ENCODE measurements at places on chromosomes 5 and 9. TPM values are rescaled to one million over a fixed set of nuclear protein-coding genes. Genes with fewer than 3 reads are reported as not detected.

The PCDHAC1 gene
- polyA plus RNA-seq, result 0.09 TPM

- DNase-seq, result no peak
Observed at GRCh38 chr5:59177644-59178043, 594.8 kb downstream of the RAB3C start.

DNA sequence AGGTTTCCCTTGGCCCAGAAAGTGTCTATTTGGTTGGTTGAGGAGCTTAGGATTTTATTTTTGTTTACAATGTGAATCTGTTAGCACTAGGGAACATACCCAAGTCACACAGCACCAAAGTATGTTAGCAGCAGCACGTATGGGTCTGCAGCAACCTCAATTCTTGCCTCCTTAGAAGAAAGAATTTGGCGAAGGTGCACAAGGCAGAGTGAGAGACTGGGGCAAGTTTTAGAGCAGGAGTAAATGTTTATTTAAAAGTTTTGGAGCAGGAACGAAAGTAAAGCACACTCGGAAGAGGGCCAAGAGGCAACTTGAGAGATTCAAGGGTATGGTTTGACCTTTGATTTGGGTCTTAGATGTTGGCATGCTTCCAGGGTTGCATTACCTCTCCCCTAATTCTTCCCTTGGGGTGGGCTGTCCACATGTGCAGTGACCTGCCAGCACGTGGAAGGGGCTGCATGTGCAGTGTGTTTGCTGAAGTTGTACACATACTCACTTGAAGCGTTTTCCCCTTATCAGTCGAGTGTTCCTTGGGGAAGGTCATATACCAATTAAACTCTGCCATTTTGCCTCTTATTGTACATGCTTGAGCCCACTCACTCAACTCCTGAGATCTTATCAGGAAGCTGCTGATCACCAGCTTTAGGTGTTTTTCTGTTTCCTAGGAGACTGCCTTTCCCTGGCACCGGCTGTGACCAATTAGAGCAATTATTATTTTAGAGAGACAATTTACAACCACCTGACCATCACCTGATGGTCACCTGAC, 64.9 kb upstream of the SHC3 start:
- DNase-seq, result no peak

GRCh38 chr5:59756373-59757035, 137.0 kb downstream of the PDE4D start:
- DNase-seq, result no peak

The CD72 gene
- 3.3 TPM for polyA plus RNA-seq

The NIPAL4 gene
- polyA plus RNA-seq, result 1.8 TPM

- DNase-seq, result no peak
Observed at GRCh38 chr9:127806871-127807270, 4.2 kb downstream of the FPGS start.

GRCh38 chr5:136202469-136203205, 9.7 kb upstream of the SMIM32 start:
- DNase-seq, result no peak

The AJM1 gene
- 1.2 TPM for polyA plus RNA-seq

GRCh38 chr5:18393565-18394442, 759.5 kb downstream of the TAF11L14 start:
- peak; percentile 44 for DNase-seq

The RNF38 gene
- polyA plus RNA-seq, result 42.1 TPM

DNA sequence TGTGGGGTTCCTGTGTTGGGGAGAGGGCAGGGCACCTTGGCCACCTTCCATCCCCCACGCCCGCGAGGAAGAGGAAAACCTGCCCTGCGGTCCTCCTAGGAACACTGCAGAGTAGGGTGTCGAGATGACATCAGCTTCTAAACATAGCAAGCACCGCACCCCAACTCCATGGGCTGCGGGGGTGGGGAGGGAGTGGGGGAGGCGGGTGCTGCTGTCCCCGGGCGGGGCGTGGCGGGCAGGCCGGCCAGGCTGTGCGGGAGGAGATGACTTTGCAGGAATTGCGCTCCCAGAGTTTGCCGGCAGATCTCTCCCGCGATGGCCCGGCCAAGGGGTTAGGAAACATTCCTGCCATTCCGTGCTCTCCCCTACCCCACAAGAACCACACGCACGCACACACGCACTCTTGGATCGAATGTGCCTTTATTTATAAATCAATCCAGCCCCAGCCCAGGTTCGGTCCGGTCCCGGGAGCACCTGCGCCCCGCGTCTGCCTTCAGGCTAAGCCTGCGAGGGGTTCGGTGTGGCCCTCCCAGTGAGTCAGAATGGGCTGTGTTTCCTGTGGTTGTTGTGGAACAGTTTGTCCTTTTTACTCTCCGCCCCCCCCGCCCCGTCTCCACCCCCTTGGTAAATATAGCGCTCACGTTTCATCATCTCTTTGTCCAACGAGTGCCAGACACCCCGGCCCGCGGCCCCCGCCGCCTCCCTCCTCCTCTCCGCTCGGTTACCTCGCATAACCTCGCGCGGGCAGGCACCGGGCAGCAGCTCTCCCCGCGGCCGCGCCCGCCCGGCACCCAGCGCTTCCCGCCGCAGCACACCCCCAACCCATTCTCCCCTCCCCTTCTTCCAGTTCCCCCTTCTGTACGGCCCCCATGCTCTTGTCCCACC, 5.3 kb upstream of the KLF9 start:
- DNase-seq, result no peak

DNA sequence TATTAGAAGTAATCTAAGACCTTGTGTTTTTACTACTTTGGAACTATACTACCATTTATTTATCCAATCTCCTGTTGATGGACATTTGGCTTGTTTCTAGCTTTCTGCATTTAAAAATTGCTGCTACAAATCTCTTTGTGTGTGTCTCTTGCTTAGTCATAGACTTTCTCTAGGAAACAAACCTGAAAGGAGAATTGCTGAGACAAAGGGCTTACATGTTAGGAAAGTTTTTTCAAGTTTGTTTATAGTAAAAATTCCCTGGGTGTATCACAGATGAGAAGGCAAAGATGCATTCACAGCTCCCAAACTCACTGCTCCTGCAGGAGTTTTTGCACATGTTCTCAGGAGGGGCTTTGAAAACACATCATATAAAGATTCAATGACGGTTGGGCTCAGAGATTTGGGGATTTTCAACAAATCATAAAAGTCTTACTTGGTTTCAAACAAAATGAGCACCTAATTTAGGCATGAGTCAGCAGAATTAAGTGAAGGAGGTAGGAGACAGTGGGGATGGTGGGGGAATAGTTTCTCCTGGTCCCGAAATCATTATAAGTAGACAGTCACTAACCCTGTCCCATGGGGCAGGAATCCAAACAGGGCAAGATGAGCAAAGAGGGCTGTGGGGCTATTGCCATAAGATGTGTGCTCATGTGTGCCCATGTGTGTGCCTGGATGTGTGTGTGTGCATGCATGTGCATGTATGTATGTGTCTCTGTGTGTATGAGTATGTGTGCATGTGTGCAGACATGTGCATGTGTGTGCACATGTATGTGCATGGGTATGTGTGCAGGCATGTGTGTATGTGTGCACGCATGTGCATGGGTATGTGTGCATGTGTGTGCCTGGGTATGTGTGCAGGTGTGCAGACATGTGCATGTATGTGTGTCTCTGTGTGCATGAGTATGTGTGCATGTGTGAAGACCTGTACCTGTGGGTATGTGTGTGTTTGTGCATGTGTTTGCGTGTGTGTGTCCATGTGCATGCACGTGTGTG, 43.4 kb upstream of the S1PR3 start:
- no peak for DNase-seq

DNA sequence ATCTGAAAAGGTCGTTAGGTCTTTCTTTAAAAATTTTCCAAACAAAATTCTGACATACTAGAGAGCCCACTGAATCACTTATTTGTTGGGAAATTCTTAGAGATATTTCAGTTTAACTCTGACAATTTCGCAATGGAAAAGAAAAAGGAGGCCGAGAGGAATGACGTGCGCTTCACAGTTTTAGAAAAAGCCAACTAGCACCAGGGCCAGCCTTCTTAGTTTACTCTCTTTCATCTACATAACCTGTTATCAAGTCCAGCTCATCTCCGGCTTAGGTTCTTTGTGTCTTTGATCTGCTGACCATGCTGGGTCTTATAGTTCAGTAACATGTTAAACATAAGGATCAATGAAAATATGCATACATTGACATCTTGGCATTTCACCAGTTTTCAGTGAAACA, 201.7 kb upstream of the TAS2R1 start:
- no peak for DNase-seq

GRCh38 chr9:5994493-5994892, 20.9 kb downstream of the RANBP6 start:
- no peak for DNase-seq

DNA sequence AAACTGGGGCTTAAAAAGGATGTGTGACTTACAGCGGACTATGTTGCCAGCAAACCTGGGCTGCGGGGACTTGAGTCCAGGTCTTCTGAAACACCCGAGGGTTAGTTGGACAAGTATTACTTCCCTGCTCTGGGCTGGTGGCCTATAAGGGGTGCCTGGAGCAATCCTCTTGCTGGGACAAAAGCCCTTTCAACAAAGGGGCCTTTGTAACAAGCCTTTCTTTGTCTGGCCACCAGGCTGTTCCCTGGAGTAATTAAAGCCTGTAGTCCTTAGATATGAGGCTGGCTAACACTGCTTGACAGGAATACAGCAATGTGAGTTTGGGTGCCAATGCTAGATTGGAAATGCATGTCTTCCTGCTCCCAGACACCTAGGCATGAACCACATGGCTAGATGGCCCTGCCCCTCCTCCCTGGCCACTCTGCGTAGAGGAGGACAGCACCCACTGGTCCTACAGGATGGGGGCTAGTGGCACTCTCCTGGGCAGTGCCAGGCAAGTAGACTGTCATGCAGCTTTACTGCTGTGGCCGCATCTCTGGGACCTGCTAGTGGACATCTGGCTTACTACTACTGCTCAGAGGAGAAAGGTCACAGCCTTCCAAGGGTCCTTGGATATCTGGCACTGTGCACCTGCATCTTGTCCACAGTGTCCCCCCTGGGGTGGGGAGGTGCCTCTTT, 343.1 kb downstream of the ZSWIM6 start:
- DNase-seq, result no peak

DNA sequence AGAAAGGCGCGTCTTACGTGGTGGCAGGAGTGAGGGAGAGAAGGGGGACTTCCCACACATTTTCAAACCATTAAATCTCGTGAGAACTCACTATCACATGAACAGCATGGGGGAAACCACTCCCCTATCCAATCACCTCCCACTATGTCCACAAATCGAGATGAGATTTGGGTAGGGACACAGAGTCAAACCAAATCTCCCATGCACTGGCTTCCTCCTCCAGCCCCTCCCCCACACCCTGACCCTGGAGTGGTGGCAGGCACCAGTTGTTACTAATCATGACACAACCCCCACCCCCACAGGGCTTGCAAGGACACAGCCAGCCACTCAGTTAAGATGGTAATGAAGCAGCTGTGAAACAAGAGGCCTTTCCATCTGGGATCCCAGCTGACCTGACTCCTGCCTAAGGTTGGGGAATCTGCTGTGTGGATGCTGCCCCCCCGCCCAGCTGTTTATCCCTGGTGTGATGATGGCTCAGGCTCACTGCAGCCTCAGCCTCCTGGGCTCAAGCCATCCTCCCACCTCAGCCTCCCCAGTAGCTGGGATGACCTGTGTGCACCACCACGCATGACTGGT, 57.1 kb upstream of the FUBP3 start:
- no peak for DNase-seq

DNA sequence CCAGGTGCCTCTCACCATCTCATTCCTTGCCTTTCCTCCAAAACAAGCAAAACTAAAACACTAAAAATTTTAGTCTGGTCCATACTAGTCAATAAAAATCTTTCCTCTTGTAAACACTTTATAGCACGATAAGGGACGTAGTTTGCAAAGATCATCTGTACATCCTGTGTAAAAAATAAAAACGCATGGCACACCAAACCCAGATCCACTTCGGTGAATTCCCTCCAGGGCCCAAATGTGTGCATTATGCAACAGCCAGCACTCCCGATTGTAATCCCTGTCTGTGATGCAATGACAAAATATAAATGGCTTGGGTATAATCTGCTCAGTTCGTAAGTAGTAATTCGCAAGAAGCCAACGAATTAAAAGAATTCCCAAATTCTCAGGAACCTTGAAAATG, 1.4 kb downstream of the FAM169A start:
- DNase-seq, result no peak

GRCh38 chr9:91043056-91043810, 241.6 kb downstream of the SYK start:
- DNase-seq, result no peak

DNA sequence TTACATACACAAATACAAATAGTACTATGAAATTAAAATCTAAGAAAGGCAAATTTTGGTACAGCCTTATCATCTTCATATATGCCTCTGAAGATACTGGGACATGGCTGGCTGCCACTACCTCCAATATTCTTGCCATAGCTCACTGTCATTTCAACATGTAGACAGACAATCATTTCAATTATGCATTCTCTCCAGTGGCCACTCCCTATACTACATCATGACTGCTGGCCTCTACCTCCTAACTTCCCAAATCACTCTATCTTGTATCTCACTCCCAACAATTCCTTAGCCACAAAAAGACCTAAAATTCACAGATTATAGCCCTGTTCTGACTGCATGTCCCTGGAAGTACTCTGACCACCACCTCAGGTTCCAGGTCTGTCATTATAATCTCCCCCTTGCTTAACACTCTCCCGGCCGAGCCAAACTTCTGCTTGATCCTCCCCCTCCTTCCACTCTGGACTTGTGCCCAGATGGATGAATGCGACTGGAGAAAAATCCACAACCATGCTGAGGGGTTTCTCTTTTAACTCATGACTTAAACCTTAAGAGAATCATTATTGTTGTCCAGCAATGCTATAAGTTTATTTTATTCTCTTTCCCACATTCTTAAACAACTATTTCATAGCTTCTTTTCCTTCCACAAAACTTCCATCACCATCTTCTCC, 225.3 kb upstream of the TLE4 start:
- DNase-seq, result no peak

The PCDHGA1 gene
- polyA plus RNA-seq, result 0.79 TPM

DNA sequence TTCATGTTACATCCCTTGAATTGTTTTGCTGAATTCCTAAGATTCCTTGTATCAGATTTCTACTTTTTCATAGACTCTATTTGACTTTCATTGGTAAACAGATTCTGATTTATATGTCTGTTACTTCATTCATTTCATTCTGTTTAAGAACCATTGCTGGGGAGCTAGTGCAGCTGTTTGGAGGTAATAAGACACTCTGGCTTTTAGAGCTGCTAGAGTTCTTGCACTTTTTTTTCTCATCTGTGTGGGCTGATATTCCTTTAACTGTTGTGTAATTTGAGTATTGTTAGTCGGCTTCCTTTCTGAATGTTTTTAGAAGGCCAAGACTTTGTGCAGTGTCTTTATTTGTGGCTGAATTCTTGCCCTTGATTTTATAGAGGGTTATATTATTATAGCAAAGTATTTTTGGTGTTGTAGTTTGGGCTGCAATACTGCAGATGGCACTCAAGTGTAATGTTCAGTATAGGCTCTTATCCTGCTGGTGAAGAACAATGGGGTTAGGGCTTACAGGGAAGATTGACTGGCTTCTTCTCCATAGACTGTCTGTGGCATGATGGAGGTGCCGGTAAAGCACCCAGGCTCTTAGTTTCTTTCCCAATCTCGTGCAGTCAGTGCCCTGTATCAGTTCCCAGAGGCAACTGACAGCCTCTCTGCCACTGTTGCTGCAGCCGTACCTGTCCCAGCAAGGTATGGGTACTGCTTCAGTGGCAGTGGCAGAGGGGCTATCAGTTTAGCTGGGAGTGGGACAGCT, 162.2 kb downstream of the OXCT1 start:
- no peak for DNase-seq

GRCh38 chr5:88944751-88945531, 62.0 kb upstream of the MEF2C start:
- DNase-seq, result no peak

- no peak for DNase-seq
Observed at GRCh38 chr5:42500003-42500599, 76.9 kb downstream of the GHR start.

GRCh38 chr9:27925815-27926214, 352.5 kb upstream of the C9orf72 start:
- no peak for DNase-seq
